ENCODE measurements at places on chromosomes 3 and 15. TPM values are rescaled to one million over a fixed set of nuclear protein-coding genes. Genes with fewer than 3 reads are reported as not detected.

Gene NDN
- 57.9 TPM for total RNA-seq

Gene DPH6
- 29.1 TPM for total RNA-seq

Gene CD80
- not detected for total RNA-seq

Gene TRH
- 1.6 TPM for total RNA-seq

Gene GPR27
- 27.9 TPM for total RNA-seq

Gene ZNF35
- total RNA-seq, result 42.3 TPM

Gene FBXL22
- 0.31 TPM for total RNA-seq

Gene MTHFS
- total RNA-seq, result 10.0 TPM

Gene RTP4
- total RNA-seq, result not detected

Gene AAGAB
- total RNA-seq, result 27.5 TPM

Gene SKOR1
- 0.63 TPM for total RNA-seq

Gene TNIK
- total RNA-seq, result 118 TPM

Gene MAGEL2
- 1.9 TPM for total RNA-seq

Gene CD200
- 57.6 TPM for total RNA-seq

Gene SOX2
- total RNA-seq, result 93.6 TPM

Gene CEP152
- 30.7 TPM for total RNA-seq

Gene ALDH1A3
- 0.63 TPM for total RNA-seq

Gene SENP5
- total RNA-seq, result 77.3 TPM

Gene SPATA12
- not detected for total RNA-seq

Gene LRRC31
- not detected for total RNA-seq

Gene SUCNR1
- total RNA-seq, result 0.31 TPM

Gene ANKUB1
- total RNA-seq, result 0.63 TPM

Gene HDC
- total RNA-seq, result not detected

Gene GREM1
- 2.8 TPM for total RNA-seq

Gene NTRK3
- total RNA-seq, result 95.2 TPM

Gene SYNPR
- 45.7 TPM for total RNA-seq

Gene MUC20
- 10.0 TPM for total RNA-seq

Gene MUC4
- not detected for total RNA-seq

Gene CHDH
- 1.3 TPM for total RNA-seq

Gene LSAMP
- total RNA-seq, result 91.4 TPM

Gene GPR176
- total RNA-seq, result 35.4 TPM

Gene RPL14
- 157 TPM for total RNA-seq

Gene SEMA3B
- total RNA-seq, result 5.3 TPM

Gene MESP1
- 2.2 TPM for total RNA-seq

Gene IGSF10
- 1.9 TPM for total RNA-seq

Gene NANOGP8
- not detected for total RNA-seq

Gene C3orf85
- total RNA-seq, result not detected

Gene TMEM158
- 21.3 TPM for total RNA-seq

Gene TTLL3
- 60.1 TPM for total RNA-seq

Gene ZNF80
- not detected for total RNA-seq

Gene CLDN1
- 2.5 TPM for total RNA-seq

Gene MEIS2
- total RNA-seq, result 283 TPM

Gene HYAL1
- total RNA-seq, result 2.8 TPM

Gene KBTBD13
- not detected for total RNA-seq

Gene SNX22
- 9.7 TPM for total RNA-seq

Gene TMCC1
- total RNA-seq, result 65.1 TPM

Gene KIF7
- total RNA-seq, result 10.6 TPM

Gene WNT5A
- total RNA-seq, result 7.8 TPM

Gene EFCC1
- total RNA-seq, result 0.94 TPM

Gene C3orf20
- total RNA-seq, result 0.31 TPM

Gene EIF5A2
- 5.9 TPM for total RNA-seq

Gene PLD1
- total RNA-seq, result 9.1 TPM

Gene CHRD
- 12.5 TPM for total RNA-seq

Gene CKMT1A
- total RNA-seq, result 12.2 TPM

Data from parietal lobe (tissue), 2 donors.